ENCODE measurements at places on chromosomes 7 and 10.

- DNase-seq = no peak
Measured at GRCh38 chr7:113122744-113123143, 4.4 kb upstream of the SMIM30 start.

- no peak for DNase-seq
Measured at GRCh38 chr7:64886956-64887545, 16.0 kb upstream of the ZNF273 start.

DNA sequence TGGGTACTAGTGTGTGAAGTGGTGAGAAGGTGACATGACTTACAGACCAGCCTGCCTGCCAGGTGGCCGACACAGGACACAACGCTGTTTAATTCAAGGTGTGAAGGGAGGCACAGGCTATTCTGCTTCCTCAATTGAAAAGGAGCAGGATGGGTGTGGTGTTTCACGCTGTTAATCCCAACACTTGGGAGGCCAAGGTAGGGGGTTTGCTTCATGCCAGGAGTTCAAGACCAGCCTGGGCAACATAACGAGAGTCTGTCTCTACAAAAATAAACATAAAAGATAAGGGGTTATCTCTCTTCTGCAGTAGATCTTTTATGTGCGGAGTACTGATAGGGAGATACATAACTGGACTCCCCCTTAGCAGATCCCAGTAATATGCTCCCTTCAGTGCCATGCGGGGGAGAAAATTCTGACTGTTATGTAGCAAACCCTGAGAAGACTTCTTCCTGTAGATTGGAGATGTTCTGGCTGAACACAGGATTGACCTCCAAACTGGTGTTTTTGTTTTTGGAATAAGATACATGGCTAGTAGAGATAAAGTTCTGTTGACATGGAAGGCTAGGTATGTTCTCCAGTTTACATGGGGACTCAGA is 63.2 kb downstream of the CCNY start:
- DNase-seq = no peak

GRCh38 chr10:3785251-3785850 is 342 bp upstream of the KLF6 start:
- DNase-seq = peak; percentile 92

DNA sequence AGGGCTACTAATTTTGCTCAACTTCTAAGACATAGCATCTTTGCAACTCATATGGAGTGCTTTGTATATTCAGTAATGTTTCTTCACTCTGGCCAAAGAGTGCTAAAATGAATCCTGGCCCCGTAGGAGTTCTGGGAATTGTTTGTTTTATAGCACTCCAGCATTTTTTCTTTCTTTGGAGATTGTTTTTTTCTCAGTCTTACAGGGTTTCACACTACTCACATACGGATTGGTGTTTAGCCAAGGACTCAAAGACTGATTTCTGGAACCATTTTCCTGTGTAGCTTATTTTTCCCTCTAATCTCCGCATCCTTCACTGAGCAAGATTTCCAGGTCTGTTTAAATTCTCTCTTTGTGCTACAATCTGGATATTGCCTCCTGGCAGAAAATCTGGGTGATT is 6.4 kb downstream of the TAS2R41 start:
- no peak for DNase-seq

GRCh38 chr10:95363303-95363912 is 72.6 kb upstream of the PDLIM1 start:
- peak; percentile 12 for DNase-seq

DNA sequence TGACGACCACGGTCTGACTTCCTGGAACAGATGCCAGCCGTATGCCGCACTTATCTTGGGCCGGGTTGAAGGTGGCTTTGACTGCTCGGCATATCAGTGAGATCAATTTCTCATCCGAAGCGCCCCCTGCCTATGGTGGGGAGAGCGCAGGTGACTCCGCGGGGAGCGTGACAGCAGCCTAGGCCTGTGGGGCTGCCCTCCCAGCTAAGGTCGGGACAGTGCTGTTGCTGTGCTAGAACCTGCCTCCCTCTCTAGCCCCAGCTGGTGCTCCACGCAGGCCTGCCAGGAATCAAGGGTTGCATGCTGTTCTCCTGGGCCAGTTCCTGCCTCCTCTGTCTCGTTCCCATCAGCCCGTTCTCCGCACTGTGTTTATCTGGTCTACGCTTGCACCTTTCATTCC is 49.8 kb downstream of the PODXL start:
- DNase-seq = no peak

DNA sequence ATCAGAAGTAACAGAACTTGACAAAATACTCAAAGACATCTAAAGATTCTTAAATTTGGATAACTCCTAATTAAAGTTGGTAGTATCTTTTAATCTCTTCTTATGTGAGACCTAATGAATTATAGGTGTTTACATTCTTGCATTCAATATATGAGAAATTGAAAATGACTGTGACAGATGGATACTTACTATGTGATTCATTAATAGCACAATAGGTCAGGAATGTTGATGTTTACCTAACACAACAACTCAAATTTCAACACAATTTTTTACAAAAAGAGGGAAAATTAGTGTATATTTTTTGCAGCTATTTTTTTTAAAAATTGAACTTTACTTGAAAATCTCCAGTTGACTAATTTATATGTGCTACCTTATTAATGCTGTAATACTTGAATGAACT is 31.7 kb upstream of the MCU start:
- no peak for DNase-seq

GRCh38 chr7:17274551-17275245 is 23.8 kb upstream of the AHR start:
- DNase-seq = no peak

- DNase-seq = no peak
Measured at GRCh38 chr7:16849296-16850148, 32.3 kb downstream of the AGR3 start.

GRCh38 chr10:99930731-99931550 is 78.8 kb downstream of the DNMBP start:
- no peak for DNase-seq

- DNase-seq = no peak
Measured at GRCh38 chr7:2150445-2150815, 82.3 kb downstream of the MAD1L1 start.

GRCh38 chr7:133724148-133724547 is 403.0 kb upstream of the LRGUK start:
- no peak for DNase-seq

DNA sequence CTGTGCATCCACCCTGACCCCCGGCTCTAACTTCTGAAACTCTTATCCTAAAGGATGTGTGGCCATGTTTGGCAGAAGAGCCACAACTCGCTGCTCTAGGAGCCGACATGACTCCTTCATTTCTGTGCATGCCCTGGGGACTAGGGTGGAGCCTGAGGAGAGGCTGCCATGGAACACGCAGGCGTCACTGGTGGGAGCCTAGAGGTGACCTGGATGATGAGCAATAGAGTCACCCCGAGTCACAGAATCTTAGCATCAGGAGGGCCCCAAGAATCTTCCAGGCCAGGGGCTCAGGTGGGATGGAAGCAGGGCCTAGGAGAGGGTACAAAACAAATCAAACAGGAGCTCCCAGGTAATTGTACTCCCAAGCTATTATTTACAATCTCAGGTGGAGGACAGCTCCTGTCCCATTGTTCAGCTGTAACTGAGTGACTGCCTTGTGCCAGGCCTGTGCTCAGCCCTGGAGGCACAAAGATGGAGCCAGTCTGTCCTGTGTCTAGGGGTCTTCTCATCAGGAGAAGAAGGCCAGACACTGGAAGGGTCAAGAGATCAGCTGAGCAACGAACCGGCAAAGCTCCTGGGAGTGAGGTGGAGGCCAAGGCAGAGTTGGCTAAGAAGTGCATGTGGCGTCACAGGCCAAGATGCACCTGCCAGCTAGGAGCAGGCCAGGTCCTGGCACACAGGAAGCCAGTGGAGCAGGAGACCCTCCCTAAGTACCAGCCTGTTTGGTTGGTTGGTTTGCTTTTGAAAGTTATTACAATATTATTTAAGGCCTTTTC is 5.8 kb upstream of the ZNF22 start:
- no peak for DNase-seq

- no peak for DNase-seq
Measured at GRCh38 chr7:50733552-50733951, 49.1 kb downstream of the GRB10 start.

DNA sequence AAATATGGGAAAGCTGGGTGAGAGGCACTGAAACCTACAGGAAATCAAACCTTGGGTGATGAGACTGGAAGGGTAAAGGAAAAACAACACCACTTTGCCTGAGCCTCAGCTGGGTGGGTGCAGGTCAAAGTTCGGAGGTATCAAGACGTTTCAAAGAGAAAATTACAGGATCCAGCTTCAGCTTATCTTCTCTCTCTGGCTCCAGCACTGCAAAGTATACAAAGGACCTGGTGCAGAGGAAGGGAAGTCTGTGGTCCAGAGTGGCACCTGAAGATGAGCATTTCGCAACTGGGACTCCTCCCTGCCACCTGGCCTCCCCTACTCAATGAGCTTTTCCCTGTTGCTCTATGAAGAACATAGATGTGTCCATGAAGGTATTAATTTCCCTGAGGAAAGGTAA is 6.4 kb upstream of the FXYD4 start:
- DNase-seq = no peak

GRCh38 chr10:114271779-114272167 is 32.7 kb downstream of the VWA2 start:
- DNase-seq = no peak

- no peak for DNase-seq
Measured at GRCh38 chr7:76505168-76506080, 4.9 kb upstream of the UPK3B start.

DNA sequence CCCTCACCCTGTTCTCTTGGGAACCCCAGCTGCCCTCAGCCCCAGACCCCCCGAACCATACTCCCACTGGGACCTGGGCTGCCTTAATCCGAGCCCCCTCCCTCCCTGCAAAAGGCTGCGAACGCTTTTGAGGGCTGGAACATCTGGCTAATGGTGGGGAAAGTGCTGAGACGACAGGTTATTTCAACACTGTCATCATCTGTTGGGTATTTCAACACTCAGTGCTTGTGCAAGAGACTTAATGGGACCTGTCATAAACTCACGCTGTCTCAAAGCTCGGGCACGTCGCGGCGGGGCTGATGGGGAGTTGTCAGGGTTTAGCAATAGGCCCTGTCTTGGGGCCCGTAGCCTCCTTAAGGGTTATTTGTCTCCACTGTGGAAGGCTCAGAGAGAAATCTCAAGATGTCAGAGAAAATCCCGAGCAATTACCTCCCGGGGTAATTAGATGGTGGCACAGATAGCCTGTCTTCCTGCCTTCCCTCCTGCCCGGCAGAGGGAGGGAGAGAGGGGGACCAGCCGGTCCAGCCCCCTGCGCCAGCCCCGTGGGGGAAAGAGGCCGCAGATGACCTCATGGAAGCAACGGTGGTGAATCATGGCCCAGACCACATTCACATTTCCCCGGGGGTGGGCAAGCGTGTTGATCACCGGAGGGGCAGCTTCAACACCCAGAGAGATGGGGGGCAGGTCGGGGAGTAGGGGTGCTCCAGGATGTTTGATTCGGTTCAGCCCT is 88.7 kb upstream of the MYL10 start:
- DNase-seq = peak; percentile 97

DNA sequence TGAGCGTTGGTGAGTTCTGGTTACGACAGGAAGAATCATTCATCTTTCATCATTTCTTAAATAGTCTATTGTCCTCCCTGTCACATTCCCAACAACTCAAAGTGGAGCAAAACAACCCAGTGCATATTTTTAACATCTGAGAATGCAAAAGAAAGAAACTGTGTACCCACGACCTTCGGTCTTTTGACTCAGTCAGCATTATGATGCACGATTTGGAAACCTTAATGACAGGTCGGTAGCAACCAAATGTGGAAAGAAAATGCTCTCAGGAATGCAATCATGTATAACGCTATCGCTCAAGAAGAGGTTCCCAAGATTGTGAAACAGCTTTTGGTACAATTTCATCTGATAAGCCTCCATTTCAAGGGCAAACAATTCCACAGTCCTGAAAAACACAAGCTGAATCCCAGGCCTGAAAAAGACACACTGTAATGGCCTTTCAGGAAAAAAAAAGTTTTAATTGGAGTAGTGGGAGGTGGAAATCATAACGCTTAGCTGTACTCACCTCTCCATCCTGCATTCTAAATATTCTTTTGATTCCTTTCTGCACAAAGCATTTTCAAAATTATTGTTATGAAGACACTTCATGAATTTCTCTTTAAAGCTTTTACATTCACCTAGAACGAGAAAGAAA is 2.6 kb downstream of the COX19 start:
- no peak for DNase-seq

Measured in HL-60 (cell line).